ENCODE measurements at places on chromosomes 6 and 20.

DNA sequence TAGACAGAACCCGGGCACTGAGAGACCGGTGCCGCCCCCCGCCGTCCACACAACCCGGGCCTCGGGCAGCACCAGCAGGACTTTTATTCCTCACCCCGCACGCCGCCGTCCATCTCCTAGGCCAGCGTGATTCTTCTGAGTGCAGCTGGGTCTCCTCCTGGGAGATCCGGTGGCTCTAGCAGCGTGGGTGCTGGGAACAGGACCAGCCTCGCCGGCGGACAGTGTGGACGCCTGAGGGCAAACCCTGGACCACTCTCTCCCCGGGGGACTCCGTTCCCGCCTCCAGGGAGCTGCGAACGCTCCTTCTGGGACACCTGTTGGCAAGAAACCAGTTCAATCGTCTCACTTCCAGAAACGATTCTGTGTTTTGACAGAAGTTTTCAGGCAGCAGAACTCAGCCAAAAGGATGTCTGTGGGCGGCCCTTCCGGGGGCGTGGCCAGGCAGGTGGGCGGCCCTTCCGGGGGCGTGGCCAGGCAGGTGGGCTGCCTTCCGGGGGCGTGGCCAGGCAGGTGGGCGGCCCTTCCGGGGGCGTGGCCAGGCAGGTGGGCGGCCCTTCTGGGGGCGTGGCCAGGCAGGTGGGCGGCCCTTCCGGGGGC lies 130.7 kb downstream of the DLL1 start:
- no peak for DNase-seq

GRCh38 chr20:5402903-5403531 lies 86.3 kb upstream of the PROKR2 start:
- no peak for DNase-seq

DNA sequence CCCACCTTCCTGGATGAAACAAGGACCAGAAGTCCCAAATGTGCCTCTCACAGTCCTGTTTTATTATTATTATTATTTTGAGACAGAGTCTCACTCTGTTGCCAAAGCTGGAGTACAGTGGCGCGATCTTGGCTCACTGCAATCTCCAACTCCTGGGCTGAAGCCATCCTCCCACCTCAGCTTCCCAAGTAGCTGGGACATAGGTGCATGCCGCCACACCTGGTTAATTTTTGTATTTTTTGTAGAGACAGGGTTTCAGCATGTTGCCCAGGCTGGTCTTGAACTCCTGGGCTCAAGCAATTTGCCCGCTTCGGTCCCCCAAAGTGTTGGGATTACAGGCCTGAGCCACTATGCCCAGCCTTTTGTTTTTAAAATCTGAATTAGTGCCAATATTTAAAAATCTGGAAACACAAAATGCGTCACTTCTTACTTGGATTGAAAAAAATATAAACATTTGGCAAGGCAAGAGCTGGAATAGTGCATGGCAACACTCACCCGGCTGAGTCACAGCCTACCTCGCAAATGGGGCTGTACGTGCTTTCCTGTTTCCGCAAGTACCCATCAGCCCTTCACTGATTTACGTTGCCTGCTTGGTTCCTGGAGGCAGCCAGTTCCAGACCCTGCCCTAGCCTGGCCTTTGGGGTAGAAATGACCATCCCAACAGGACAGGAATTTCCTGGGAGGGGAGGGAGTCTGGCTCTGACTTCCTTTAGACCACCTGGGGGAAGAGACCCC lies 6.3 kb downstream of the SDCBP2 start:
- no peak for DNase-seq

GRCh38 chr6:75424618-75425548 lies 68.7 kb downstream of the FILIP1 start:
- no peak for DNase-seq

GRCh38 chr6:45965792-45966191 lies 49.9 kb downstream of the CLIC5 start:
- DNase-seq = no peak

DNA sequence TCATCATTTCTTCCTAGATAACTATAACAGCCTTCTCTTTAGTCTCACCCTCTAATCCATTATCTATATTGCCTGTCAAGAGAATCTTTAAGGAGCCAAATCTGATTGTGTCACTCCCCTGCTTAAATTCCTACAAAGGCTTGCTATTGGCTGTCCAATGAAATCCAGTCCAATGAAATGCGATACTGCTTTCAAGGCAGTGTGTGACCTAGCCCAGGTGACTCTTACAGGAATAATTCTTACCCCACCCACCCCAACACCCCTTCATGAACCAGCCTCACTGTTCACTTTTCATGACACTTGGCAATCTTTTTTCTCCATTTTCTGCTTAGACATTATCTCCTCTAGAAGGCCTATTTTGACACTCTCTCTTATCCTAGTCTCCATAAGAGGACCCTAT lies 163.3 kb upstream of the MARCKS start:
- no peak for DNase-seq

- no peak for DNase-seq
These were observed 77.7 kb upstream of the OLIG3 start for GRCh38 chr6:137571854-137572253.

DNA sequence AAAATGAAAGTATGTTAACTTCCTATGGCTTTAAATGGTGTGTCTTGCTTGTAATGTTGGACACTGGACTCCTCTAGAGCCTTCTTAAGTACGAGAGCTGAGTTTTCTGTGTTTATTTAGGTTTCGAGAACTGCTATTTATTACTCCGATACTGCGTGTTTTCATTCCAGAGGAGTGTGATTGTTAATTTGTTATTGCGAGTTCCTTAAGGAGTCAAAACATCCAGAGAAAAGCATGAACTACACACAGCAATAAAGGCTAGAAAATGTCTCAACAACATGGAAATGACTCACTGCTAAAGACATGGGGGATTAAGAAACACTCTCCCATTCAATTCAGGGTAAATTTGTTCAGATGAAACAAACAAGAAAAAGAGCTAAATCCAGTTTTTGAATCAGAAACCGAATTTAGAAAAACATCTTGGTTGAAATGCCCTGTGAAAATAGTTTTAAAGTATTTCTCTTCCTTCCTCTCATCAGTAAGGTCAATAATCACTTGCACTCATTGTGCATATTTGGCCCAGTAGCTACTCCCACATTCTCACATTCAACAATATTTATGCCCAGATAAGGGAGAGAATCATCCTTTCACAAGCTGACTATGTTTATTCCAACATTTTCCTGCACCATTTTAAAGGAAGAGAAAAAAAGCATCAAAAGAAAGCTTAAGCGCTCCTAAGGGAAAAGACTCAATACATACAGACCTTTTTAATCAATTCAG lies 36.0 kb downstream of the ATXN1 start:
- DNase-seq = no peak

Measured in psoas muscle (tissue), 8 donors.